ENCODE measurements at places on chromosomes 2 and 18.

DNA sequence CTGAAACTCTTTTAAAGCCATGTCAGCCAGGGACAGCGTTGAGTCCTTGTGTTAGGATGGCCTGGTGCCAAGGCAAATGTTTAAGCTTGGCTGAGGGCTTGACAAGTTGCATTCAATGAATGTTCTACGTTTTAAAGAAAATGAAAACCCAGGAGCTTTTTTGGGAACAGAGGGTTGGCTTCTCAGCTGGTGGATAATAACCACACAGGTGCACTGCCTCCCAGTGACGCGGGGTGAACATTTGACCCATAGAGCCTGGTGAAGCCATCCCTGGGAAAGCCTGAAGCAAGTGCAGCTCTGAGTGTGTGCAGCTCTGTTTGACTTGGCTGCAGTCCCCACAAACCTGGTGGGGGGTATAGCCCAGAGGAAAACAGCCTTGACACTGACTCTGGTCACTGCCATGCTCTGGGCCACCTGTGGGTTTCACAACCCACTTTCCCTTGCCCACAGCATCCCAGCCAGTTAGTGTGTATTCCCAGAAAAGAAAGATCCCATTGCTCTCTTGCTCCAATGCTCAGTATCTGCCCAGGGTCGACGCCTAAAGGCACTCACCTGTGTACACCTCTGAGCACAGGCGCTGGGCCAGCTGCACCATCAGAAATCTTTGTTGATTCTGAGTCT lies 874.9 kb downstream of the RNF144A start:
- DNase-seq = no peak

DNA sequence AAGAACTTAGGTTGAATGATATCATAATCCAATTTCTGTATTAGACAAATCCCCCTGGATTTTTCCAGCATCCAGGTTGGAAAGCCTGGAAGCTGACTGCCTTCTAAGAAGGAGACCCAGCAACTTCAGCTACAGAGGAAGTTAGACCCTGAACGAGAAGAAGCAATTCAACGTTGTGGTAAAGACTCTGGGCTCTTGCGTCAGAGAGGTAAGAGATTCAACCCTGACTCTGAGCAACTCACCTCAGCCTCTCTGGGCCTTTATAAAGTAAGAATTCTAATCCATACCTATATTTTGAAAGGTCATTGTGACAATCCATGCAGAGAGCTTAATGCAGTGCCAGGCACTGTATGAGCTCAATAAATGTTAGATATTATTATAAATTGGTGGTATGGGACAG lies 9.7 kb downstream of the E2F6 start:
- no peak for DNase-seq

- DNase-seq = no peak
Observed at GRCh38 chr18:79397247-79397829, 1.6 kb downstream of the NFATC1 start.

DNA sequence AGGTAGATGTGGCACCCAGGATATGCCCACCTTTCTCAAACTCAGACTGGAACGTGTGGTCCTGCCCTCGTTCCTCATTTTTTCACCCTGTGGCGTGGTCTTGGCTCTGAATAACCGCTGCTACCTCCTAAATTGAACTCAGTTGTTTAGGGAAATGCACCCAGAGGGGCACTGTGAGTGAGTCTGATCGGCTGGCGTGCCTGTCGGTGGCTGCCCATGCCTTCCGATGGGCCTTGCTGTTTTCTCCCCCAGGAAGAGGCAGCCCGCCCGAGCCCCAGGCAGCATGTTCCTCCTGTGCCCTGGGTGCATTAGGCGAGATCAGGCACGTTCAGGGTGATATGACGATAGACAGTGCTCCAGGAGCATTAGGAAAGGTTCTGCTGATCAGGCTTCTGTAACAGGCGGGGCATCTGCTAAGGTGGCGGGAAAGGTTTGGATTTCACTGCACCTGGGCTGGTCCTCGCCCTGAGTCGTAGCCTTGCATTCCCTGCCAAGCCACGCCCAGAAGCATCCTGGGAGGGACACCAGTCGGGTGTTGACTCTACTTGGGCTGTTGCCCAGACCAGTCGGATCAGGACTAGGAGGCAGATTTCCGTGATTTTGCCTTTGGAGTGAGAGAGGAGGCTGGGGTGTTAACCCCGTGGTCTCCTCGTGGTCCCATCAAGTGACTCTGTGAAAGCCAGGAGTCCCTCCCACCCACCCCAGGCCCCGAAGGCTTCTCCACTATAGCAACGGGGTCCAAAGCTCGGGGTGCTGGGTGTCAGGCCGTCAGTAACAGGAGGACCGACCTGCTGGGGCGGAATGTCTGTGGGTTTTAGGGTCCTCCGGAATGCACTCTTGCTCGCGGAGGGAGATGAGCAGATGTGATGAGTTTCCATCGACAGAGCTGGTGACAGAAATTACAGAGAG lies 75.1 kb downstream of the SH3BP4 start:
- DNase-seq = no peak

DNA sequence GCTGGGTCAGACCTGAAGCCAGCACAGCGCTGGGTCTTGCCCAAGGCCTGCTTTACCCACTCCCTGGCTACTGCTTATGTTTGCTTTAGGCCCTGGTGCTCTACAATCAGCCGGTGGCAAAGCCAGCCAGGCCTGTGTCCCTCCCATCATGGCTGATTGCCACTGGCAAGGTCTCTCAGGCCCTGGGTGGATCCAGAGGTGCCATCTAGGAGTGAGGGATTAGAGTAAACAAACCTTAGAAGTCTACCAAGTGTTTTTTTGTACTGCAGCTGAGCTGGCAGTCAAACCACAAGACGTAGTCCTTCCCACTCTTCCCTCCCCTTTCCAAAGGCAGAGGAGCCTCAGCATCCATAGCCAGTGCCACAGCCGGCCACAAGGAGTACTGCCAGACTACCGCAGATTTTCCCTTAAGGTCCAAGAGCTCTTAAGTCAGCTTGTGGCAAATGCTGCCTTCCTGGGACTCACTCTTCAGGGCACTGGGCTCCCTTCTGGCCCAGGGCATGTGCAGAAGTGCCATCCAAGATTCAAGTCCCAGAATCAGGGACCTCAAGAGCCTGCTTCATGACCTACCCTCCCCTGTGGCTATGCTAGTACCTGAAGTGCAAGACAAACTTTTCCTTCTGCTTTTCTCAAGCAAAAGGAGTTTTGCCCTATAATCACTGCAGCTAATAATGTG lies 20.0 kb downstream of the IL1RL2 start:
- no peak for DNase-seq

- no peak for DNase-seq
Observed at GRCh38 chr2:58039170-58039611, 7.4 kb upstream of the VRK2 start.

GRCh38 chr2:101395545-101396315 lies 8.4 kb upstream of the CREG2 start:
- no peak for DNase-seq

- no peak for DNase-seq
Observed at GRCh38 chr2:66957198-66957597, 439.9 kb upstream of the ETAA1 start.

DNA sequence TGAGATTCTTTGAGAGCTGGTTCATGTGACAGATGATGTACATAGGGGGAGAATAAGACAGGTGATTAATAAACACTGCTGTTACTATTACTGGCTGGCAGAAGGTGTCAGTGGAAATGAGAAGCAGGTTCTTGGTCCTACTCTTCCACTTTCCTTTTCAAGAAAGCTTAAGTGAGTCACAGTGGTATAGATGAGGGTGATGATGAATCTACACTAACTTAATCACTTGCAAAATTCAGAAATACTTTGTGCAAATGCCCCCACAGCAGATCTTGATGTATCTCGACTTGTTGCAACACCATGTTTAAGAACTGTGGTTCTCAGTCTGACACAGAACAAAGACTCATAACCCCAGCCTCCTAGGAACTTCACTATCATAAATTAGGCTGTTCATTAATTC lies 35.9 kb upstream of the MGAT5 start:
- no peak for DNase-seq

- DNase-seq = no peak
Observed at GRCh38 chr2:235866373-235866772, 301.8 kb downstream of the GBX2 start.

- no peak for DNase-seq
Observed at GRCh38 chr2:234304950-234305349, 191.9 kb downstream of the ARL4C start.

DNA sequence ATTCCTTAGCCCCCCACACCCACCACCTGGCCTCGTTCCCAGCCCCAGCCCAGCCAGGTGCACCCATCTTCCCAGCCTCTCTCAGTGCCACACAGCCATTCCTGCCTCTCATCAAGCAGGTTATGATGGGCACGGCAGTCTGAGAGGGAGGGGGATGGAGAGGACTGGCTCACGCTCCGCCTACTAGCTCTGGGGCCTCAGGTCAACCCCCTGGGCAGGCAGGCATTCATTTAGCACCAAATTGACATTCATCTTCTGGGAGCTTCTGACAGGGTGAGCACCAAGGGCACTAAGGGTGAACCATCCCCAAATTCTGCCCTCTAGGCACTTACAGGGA lies 66.2 kb upstream of the FOSL2 start:
- DNase-seq = no peak

GRCh38 chr2:187614756-187615155 lies 60.5 kb upstream of the TFPI start:
- DNase-seq = no peak

DNA sequence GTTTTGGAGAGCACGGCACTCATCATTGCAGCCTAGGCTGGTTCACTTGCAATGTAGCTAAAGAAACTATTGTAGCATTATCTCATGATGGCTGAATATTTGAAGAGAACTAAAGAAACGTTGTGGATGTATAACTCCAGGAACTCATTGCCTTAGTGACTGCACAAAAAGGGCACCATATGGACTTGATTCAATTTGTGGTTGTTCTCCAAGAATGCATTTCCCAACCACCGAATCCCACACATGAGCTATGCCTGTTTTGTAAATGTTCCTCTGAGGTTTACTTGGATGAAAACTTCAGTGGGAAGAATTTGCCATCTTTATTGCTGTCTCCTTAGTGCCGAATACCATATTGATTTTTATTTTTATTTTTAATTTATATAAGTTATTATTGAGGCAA lies 43.5 kb downstream of the DOK6 start:
- DNase-seq = no peak

Measured in stimulated activated CD4-positive, alpha-beta T cell treated with anti-CD3 and anti-CD28 coated beads, TNF-alpha, amount 100 ng/mL, for 1 hour (primary cell).